ENCODE measurements at places on chromosomes 12 and 14.
A peak's percentile ranks its signal among the peaks of the same experiment; 100 is the strongest.

DNA sequence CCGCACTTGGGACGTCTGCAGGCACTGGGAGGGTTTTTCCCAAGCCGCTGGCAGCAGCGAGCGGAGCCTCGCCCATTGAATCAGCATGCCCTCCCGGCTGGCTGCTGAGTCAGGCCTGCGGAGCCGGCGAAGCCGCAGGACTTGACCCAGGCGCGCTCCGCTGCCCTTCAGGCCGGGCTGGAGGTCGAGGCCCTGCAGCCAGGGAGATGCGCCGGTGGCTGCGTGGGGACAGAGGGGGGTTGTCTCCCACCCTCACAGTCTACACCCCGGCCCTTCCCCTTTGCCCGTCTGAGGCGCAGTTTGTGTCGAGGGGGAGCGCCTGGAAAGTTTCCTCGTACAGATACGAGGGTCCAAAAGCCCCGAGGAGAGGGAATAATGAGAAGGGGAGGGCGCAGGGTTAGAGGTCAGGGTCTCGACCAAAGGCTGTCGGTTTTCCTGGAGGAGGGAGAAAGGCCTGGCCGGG is 759 bp upstream of the KLC1 start:
- no peak for DNase-seq

DNA sequence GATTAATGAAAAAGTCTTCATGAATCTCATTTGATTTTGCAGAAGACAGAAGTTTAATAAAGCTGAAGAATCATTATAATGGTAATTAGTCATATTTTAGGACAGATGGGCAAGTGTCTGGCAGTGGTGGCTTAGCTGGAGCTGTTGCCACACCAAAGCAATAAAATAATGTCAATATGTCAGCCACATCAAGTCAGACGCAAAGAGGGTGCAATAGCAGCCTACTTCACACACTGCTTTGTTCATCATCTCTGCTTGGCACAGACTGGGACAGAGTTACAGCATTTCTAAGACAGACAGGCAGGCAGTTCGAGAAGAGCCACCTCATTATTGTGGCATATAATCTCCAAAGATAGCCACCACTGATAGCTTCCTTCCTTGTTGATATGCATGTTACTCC is 16.9 kb upstream of the KRR1 start:
- no peak for DNase-seq

DNA sequence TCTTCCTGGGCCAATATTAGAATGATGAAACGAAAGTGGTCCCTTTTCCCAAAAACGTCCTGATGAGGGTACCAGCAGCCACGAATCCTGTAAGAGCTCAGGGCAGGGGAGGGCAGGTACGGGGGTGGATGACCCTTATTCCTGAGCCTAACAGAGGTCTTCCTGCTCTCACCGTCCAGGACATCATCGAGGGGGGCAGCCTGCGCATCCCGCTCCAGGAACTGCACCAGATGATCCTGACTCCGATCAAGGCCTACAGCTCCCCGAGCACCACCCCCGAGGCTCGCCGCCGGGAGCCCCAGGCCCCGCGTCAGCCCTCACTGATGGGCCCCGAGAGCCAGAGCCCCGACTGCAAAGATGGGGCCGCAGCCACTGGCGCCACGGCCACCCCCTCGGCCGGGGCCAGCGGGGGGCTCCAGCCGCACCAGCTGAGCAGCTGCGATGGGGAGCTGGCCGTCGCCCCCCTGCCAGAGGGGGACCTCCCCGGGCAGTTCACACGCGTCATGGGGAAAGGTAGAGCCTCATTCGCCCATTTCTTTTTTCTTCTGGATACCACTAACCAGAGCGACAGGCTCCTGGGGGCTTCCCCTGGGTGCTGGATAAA is 142.5 kb downstream of the GCH1 start:
- DNase-seq: no peak

GRCh38 chr12:48070731-48071130 is 35.1 kb downstream of the SENP1 start:
- DNase-seq: no peak

- no peak for DNase-seq
Observed at GRCh38 chr12:95322326-95322725, 104.7 kb downstream of the VEZT start.

- DNase-seq: no peak
Observed at GRCh38 chr12:25458047-25458552, 95.0 kb downstream of the LMNTD1 start.

DNA sequence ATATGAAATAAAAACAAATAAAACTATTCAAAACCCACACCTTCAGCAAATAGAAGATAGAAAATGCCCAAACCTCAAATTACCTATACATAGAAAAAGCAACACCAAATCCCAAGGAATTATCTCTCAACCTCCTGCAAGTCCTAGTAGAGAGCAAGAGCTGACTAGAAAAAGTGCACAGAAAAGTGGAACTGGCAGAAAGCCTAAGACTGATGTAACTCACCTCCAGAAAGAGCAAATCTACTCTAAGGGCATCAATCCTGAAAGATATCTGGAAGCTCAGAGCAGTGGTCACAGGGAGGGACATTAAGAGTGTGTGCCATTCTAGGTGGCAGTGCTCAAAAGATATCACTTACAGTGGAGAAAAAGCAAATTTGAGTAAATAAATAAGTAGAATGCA is 62.1 kb upstream of the PLEKHG7 start:
- no peak for DNase-seq

DNA sequence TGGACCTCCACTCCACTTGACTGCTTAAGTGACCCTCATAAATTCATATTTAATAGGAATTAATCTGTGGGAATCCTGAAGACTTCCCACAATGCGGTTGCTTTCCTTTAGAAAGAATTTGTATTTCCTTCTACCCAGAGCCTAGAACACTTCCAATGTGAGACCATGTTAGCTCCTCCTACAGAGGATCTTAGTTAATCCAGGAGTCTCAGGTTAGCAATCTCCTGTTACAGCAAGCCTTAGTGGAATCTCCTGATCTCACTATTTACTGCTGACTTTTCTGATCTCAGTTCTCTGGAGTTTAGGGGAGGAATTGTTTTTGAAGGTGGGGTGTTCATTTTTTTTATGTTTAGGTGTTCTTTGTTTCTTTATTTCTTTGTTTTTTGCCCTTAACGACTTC is 186.0 kb downstream of the SLC25A21 start:
- DNase-seq: no peak

DNA sequence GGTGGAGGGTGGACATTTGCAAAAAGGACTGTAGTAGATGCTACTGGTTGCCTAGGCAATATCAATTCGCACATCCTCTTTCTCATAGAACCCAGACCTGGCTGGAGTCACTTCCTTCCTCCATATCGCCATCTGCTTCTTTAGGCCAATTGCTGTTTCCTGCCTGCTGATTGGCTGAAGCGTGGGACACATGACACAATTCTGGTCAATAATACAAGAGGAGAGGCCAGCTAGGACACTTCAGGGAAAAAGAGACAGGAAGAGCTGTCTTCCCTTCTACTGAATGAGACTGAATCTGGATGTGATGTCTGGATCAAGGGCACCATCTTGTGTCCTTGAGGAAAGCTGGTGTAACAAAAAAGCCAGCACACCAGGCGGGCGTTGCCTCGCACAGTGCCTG is 53.8 kb downstream of the TRPV4 start:
- DNase-seq: no peak

DNA sequence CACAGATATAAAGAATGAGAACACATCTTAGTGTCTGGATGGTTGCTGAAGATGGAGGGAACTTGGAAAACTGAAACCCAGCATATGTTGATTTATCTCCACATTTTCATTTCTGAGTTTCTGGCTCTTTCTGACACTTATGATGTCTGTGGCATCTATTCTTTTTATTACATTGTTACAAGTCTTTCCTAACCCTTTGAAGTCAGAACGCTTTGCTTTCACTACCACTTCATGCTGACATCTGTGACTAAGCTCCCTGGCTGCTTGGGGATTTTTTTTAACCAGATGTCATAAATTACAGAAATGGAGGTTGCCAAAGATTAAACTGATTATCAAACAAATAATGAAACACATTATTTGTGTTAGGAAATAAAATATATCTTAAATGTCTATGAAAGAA is 188.7 kb downstream of the KITLG start:
- no peak for DNase-seq

DNA sequence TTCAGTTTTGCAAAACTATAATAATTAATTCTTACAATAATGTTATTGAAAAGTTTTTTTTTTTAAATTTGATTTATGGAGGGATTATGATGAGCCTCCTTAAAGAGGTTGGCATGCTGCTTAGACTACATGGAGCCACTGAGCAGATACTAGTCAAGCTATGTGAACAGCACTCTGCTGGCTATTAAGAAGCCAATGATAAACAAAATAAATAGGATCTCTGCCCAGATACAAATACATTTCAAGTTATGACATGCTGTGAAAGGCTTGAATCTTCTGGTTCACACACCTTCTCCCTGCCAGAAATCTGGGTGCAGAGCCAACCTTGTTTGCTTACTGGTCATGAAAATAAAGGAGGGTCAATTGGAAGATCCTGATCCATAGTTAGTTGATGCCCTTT is 107.4 kb upstream of the NAV3 start:
- DNase-seq: no peak

GRCh38 chr14:90291699-90292098 is 35.3 kb downstream of the PSMC1 start:
- DNase-seq: no peak

GRCh38 chr12:122960193-122960569 is 6.1 kb downstream of the ABCB9 start:
- DNase-seq: no peak

DNA sequence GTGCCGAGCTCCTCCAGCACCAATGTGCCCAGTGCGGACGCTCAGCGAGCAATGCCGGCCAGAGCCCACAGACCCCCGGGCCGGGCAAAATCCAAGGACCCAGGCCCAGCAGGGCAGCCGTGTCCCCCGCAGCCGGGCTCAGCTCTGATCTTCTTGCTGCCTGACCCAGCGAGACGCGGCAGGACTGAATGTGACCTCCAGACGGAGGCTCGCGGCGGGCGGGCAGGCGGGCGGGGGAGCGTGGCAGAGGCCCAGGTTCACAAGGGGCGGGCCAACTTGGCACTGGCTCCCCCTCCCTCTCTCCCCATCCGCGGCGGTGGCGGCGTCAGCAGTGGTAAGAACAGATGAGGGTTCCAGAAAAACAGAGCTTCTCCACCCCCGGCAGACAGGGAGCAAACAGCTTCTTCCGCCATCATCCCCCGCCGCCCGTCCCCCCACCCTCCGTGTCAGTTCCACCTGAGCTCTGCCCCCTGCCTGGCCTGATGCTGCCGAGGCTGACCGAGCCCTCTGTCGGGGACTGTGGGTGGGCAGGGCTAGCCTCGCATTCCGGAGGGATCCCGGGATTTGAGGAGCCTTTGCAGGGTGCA is 94.3 kb downstream of the RFLNA start:
- peak; percentile 18 for DNase-seq

DNA sequence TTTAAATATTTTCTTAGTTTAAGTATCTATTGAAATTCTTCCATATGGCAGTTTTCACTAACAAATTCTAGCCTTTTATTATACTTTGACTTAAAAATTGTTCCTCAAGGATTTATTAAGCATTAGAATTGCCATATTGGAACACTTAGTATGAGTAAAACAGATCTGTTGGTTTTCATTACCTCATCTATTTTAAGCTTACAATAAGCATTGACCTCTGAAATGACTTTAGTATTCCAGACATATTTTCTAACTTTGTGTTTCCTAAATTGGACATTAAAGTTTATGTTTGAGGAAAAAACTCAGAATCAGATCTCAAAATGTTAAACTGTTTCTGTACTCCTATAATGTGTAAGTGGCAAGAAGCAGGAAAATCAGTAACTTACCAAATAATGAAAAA is 48.4 kb downstream of the CSRP2 start:
- DNase-seq: no peak

GRCh38 chr14:99812892-99813291 is 19.7 kb downstream of the EML1 start:
- no peak for DNase-seq

DNA sequence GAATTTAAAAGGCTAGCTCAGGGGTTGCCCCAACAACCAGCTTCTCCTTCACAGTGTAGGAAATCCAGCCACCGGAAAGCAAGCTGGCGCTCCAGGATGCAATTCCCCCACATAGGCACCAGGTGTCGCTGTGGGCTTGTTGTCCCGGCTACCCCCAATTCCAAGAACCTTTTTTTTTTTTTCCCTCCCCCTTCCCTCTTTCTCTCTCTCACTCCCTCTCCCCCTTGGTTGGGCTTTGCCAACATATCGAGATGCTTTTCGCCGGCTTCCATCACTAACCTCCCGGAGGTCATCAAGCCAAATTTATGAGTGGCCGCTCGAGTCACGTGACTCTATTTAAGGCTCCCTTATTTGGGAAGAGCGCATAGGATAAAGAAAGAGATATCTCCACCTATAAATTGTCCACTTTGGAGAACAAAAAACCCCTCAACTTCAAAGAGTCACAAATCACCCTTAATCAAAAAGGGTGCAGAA is at the start of gene HOXC5:
Gene HOXC5 (plus strand): TSS at position 424 of the 474 bp plus-strand sequence. CDS start 73 bp downstream, outside the sequence.
- DNase-seq: no peak

DNA sequence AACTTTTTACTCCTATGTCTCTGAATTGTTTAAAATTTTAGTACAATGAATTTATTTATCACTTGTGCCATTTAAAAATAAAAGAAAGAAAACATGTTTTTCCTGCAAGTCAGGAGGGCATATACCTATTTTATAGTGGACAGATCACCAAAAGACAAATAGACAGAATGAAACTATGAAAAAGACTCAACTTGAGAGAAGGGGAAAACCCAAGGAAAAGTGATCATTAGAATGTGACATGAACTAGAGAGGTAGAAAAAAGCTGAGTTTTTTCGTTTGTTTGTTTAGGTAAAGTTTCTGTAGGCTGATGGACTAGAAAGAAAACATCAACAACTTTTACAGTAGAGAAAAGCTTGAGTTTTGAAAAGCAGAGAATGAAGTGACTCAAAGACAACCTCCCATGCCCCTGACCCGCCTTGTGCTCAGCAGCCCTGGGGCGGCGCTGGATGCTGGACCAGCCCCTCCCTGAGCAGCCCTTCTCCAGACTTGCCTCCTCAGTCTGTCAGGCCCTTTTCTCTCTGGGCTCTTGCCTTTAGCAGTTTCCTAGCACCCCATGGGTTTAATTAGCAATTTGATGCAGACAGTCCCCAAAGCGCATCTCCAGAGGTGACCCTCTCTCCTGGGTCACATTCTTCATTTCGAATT is 95.1 kb upstream of the ARID2 start:
- no peak for DNase-seq

GRCh38 chr12:2813214-2814185 is 1.0 kb downstream of the ITFG2 start:
- DNase-seq: no peak

- DNase-seq: no peak
Observed at GRCh38 chr14:69711881-69712560, 54.9 kb upstream of the SRSF5 start.

DNA sequence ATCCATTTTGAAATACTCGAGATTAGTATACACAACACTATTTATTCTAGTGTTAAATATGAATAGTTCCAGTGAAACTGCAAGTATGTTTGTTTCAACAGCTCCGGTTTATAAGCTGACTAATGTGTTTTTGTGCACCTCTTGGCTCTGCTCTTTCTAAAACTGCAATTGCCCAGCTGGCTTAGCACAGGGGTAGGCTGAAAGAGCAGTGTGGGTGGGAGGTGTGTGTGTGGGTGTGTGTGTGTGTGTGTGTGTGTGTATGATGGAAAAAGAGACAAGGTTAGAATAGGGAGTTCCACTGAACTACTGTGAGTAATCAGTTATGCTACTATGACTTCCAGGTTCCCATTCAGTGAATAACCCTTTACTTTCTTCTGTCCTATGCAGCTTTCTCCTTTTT is 37.8 kb upstream of the DDHD1 start:
- no peak for DNase-seq

- DNase-seq: no peak
Observed at GRCh38 chr12:131692431-131692830, 18.5 kb upstream of the SFSWAP start.

- DNase-seq: no peak
Observed at GRCh38 chr12:74890237-74890599, 319.4 kb downstream of the KCNC2 start.

Measured in activated CD8-positive, alpha-beta memory T cell treated with anti-CD3 and anti-CD28 coated beads for 48 hours (primary cell).